Kidney epithelial cell (primary cell): ENCODE measurements at places on chromosomes 6 and 20. TPM values are rescaled to one million over a fixed set of nuclear protein-coding genes. Genes with fewer than 3 reads are reported as not detected.

DNA sequence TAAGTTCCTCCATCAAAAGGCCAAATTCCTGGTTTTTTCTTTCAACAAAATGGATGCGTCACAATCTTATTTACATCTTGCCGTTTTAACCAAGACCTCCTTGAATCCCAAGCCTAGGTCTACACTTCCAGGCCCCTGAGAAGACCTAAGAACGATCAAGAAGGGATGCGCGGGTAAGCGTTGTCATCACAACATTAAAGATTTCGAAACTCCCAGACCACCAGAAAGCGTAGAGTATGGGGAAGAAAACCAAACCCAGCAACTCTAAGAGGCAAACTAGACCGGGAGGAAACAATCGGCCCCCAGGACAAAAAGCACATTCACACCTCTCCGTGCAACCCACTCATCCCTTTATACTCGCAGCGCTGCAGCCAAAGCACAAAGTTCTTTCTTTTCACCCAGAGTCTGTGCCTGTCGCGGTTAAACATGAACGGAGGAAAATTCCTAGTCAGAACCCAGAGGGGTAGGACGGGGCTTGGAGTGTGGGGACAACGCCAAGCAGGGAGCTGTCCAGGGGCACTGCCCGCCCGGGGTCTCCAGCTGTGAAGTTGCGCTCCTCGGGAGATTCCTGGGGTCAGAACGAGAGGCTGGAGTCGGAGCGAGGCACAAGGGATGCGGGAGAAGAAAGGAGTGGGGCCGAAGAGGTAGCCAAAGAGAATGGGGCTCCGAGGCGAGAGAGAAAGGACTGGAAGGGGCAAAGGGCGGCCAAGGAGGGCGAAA, 725 bp downstream of the OSER1 start:
- DNase-seq, result no peak

DNA sequence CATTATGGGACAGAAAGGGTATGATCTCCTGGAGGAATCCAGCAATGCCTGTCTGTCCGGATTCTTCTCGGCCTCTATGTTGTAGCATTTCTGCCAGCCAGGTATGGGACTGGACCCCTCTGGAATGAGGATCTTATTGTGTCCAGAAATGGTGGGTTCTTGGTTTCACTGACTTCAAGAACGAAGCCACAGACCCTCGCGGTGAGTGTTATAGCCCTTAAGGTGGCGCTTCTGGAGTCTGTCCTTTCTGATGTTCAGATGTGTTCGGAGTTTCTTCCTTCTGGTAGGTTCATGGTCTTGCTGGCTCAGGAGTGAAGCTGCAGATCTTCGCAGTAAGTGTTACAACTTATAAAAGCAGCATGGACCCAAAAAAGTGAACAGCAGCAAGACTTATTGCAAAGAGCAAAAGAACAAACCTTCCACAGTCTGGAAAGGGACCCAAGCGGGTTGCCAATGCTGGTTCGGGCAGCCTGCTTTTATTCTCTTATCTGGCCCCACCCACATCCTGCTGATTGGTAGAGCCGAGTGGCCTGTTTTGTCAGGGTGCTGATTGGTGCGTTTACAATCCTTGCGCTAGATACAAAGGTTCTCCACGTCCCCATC, 62.3 kb upstream of the IER3 start:
- DNase-seq, result no peak

GRCh38 chr6:130610303-130610702, 216.9 kb upstream of the SMLR1 start:
- no peak for DNase-seq

The SRSF12 gene
- 8.3 and 10.1 TPM in 2 replicates for total RNA-seq

The TMEM170B gene
- 2.9 and 3.2 TPM in 2 replicates for total RNA-seq

GRCh38 chr20:49715466-49715865, 1.8 kb upstream of the B4GALT5 start:
- no peak for DNase-seq
